GM06990 (cell line): ENCODE measurements at places on chromosomes 12 and 14.

- DNase-seq, result no peak
These were observed 456.7 kb downstream of the AEBP2 start for GRCh38 chr12:19896041-19896440.

GRCh38 chr14:95380350-95381042, 60.8 kb upstream of the CLMN start:
- DNase-seq, result no peak

GRCh38 chr14:74524076-74524811, 30.7 kb downstream of the ISCA2 start:
- DNase-seq, result no peak

DNA sequence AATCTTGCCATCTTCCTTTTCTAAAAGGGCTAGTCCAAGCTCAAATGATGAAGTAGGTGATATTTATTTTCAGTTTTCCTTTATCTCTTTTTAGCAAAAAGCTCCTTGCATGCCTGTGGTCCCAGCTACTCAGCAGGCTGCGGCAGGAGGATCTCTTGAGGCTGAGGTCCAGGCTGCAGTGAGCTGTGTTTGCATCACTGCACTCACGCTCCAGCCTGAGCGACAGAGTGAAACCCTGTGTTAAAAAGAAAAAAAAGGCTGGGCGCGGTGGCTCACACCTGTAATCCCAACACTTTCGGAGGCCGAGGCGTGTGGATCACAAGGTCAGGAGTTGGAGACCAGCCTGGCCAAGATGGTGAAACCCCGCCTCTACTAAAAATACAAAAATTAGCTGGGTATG, 5.0 kb downstream of the TMEM116 start:
- DNase-seq, result no peak

GRCh38 chr12:66269142-66269541, 33.2 kb upstream of the HELB start:
- no peak for DNase-seq
